ENCODE measurements at places on chromosomes 12 and 14.

- peak; percentile 40 for DNase-seq
These were observed 48.0 kb downstream of the SMUG1 start for GRCh38 chr12:54140588-54141388.

GRCh38 chr12:67457778-67458665 is 188.9 kb downstream of the CAND1 start:
- DNase-seq: no peak

DNA sequence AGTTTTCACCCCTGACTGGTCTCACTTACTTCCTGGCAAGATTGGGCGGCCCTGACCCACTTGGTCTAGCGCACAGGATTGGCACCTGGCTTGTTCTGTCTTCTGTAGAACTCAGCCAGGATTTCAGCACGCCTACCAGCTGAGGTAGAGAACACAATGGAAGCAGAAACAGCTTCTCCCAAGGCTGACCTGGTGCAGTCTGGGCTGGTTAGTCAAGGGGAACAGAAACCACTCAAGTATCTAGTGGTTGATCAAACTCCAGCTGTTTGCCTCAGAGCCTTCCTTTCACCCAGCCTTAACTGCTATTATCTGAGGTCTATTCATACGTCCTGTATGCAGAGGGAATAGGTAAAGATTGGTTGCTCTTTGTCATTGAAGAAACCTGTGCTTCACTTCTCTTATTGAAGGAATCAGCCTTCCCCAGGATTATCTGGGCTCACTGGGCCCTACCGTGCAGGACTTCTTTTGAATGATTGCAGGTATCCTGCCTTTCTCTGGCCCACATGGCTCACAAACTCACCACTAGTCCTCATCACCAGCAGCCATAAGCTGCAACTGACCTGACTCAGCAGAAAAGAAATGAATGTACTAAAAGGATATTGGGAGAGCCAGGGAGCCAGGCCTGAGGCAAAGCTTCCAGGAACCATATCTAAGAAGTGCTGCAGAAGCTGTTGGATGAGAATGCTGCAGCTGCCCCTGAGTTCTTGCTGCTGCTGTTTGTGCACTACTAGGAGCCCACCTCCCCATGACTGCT is 2.5 kb upstream of the PLEKHD1 start:
- DNase-seq: no peak

GRCh38 chr12:13026286-13026685 is 17.9 kb upstream of the FAM234B start:
- DNase-seq: no peak

- no peak for DNase-seq
These were observed 321.4 kb upstream of the SEL1L start for GRCh38 chr14:81855007-81855406.

Measured in AG04449 (cell line).